Effector memory CD8-positive, alpha-beta T cell (primary cell): ENCODE measurements at places on chromosomes 5 and 9.

GRCh38 chr5:8611067-8611466 is 742.1 kb downstream of the MTRR start:
- H3K4me3 ChIP-seq, result no peak overlapping the region
- H3K4me1 ChIP-seq, result no peaks in the 10 kb centered on the region
- H3K36me3 ChIP-seq, result peaks cover 3% of the 10 kb centered on the region
- H3K27me3 ChIP-seq, result no peaks in the 10 kb centered on the region
- DNase-seq, result no peak

DNA sequence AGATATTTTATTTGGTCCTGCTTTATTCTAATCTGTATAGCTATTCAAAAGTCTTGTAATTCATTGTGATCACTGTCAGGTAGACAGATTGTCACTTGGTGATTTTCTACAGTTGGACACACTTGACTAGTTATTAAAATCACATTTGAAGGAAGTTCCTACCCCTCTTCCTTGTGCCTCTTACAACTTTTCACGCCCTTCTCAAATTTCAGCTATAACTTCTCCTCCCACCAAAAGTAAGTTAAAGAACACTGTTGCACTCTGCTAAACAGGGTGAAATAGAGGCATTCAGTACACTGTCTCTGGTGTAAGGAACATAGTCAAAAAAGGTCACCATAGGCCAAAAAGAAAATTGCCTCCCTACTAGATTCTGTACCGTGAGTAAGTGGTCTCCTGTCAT is 142.1 kb upstream of the POU5F2 start:
- peaks cover 26% of the 10 kb centered on the region for H3K4me1 ChIP-seq
- H3K27me3 ChIP-seq, result no peaks in the 10 kb centered on the region
- H3K4me3 ChIP-seq, result no peak overlapping the region

DNA sequence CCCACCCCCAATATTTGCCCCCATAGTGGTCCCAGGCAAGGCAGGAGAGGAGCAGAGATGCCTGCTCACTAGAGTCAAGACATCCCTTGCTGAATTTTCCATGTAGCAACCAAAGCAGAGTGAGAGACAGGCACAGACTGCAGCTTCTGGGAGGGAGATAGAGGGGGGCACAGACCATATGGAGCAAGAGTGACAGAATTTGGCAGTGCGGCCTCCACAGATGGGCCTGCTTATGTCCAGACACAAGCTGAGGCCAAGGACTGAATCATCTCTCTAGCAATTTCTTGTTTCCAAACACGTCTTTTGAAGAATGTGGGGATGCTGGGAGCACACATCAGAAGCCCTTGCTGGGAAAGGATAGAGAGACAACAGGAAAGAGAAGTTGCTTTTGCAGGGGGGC is 53.0 kb upstream of the ALDH1B1 start:
- H3K36me3 ChIP-seq, result no peaks in the 10 kb centered on the region
- DNase-seq, result no peak
- no peak overlapping the region for H3K27ac ChIP-seq
- no peak overlapping the region for H3K4me3 ChIP-seq
- H3K4me1 ChIP-seq, result peaks cover 2% of the 10 kb centered on the region

DNA sequence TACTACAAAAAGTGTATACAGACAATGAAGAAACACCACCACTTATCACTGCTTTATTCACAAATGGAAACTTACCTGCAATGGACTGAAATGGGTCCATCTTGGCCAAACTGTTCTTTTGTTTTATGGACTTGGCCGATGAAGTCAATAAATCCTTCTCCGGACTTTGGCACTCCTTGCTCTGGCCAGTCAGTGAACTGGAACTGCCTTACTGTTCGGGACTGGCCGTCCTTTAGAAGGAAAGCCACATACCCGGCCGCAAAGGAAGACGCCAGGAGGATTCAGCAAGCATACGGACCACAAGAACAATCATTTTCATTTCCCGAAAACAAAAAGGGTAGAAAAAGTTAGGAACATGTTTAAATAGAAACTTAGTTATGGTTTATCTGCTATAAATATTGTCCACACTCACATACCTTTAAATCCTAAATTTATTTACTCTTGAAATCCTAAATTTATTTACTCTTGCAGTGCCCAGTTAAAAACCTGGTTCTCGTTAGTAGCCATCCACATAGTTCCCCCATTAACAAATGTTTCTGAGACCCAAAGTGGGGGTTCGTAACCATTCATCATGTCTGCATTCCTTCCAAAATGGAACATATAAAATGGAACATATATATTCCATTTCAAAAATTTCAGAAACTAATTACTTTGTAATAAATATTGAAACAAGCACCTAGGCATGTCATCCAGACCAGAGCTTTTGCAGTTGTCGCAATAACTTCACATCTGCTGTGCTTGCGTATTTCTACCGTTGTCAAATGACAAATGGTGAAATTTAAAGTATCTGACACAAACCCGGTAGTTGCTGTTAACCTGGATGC is 532.1 kb upstream of the DMAC1 start:
- no peak for DNase-seq
- no peak overlapping the region for H3K4me3 ChIP-seq
- H3K27ac ChIP-seq, result no peak overlapping the region
- H3K4me1 ChIP-seq, result peaks cover 3% of the 10 kb centered on the region
- peaks cover 15% of the 10 kb centered on the region for H3K27me3 ChIP-seq

DNA sequence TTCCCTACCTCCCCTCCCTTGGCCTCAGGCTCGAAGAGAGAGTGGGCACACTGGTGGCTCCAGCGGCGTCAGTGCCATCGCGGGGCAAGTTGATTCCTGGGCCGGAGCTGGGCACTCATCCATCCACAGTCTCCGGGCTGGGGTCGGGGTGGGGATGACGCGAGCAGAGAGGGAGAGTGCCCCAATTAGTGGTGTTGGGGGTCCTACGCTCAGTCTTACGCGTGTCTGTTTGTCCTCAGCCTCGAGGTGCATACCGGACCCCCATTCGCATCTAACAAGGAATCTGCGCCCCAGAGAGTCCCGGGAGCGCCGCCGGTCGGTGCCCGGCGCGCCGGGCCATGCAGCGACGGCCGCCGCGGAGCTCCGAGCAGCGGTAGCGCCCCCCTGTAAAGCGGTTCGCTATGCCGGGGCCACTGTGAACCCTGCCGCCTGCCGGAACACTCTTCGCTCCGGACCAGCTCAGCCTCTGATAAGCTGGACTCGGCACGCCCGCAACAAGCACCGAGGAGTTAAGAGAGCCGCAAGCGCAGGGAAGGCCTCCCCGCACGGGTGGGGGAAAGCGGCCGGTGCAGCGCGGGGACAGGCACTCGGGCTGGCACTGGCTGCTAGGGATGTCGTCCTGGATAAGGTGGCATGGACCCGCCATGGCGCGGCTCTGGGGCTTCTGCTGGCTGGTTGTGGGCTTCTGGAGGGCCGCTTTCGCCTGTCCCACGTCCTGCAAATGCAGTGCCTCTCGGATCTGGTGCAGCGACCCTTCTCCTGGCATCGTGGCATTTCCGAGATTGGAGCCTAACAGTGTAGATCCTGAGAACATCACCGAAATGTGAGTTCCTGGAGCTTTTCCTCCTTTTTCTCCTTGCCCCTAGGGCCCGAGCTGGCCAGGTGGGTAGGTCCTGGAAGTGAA is 861 bp downstream of the NTRK2 start:
- no peak overlapping the region for H3K27ac ChIP-seq
- H3K27me3 ChIP-seq, result peaks cover 70% of the 10 kb centered on the region
- no peaks in the 10 kb centered on the region for H3K36me3 ChIP-seq
- no peak for DNase-seq

- H3K36me3 ChIP-seq, result no peaks in the 10 kb centered on the region
- DNase-seq, result peak; percentile 5
- H3K4me1 ChIP-seq, result peaks cover 25% of the 10 kb centered on the region
- no peaks in the 10 kb centered on the region for H3K27me3 ChIP-seq
- peak overlapping the region; percentile 91 for H3K4me3 ChIP-seq
Measured at GRCh38 chr5:65721050-65721719, 724 bp downstream of the SGTB start.

DNA sequence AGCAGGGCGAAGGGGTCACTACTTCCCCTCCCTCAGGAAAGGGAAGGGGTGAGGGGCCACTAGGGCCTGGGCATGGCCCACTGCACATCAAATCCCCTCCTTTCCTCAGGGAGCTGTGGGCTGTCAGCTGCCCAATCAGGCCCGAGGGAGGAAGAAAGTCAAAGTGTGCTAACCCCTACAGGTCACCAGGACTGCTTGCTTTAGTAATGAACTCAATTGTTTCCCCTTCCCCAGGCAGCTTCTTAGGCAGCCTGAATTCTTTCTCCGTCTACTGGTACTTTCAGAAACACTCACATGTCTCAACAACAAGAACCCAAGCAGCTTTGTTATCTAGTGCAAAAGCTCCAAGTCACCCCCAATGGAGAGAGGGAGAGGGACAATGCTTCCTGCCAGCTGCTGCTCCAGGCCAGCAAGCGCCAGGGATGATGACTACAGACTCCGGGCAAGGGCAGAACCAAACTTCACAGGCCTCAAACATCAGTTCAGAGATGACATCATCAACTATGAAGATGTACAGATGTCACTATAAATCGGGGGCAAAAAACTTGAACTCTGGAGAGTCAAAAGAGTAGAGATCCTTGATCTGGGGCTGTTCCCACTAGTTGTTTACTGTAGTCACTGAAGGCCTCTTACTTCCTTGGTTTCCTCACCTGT is 100.7 kb downstream of the SLIT3 start:
- H3K27me3 ChIP-seq, result no peaks in the 10 kb centered on the region
- no peaks in the 10 kb centered on the region for H3K4me1 ChIP-seq
- no peaks in the 10 kb centered on the region for H3K36me3 ChIP-seq
- DNase-seq, result no peak
- H3K4me3 ChIP-seq, result no peak overlapping the region
- no peak overlapping the region for H3K27ac ChIP-seq

- no peak for DNase-seq
- H3K27ac ChIP-seq, result no peak overlapping the region
- H3K4me1 ChIP-seq, result peaks cover 2% of the 10 kb centered on the region
- H3K27me3 ChIP-seq, result no peaks in the 10 kb centered on the region
- no peaks in the 10 kb centered on the region for H3K36me3 ChIP-seq
Measured at GRCh38 chr5:64971513-64971912, 202.8 kb downstream of the CWC27 start.
